ENCODE measurements at places on chromosomes 16 and 17.
A peak's percentile ranks its signal among the peaks of the same experiment; 100 is the strongest.

DNA sequence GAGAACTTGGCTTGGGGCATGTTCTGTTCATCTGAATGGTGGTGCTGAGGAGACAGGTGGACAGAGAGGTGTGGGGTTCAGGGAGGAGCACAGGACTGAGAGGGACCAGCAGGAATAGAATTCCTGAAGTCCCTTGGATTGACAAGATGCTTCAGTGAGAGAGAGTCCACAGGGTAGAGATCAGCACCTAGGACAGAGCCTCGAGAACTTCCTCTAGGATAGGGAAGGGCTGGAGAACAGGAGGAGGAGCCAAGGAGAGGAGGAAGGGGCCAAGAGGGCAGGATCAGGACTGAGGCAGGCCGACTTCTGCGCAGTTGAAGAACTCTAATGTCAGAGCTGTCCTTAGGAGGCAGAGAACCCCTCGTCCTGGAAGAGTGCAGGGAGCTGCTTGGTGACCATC, 138.4 kb downstream of the PRKCB start:
- DNase-seq: no peak

DNA sequence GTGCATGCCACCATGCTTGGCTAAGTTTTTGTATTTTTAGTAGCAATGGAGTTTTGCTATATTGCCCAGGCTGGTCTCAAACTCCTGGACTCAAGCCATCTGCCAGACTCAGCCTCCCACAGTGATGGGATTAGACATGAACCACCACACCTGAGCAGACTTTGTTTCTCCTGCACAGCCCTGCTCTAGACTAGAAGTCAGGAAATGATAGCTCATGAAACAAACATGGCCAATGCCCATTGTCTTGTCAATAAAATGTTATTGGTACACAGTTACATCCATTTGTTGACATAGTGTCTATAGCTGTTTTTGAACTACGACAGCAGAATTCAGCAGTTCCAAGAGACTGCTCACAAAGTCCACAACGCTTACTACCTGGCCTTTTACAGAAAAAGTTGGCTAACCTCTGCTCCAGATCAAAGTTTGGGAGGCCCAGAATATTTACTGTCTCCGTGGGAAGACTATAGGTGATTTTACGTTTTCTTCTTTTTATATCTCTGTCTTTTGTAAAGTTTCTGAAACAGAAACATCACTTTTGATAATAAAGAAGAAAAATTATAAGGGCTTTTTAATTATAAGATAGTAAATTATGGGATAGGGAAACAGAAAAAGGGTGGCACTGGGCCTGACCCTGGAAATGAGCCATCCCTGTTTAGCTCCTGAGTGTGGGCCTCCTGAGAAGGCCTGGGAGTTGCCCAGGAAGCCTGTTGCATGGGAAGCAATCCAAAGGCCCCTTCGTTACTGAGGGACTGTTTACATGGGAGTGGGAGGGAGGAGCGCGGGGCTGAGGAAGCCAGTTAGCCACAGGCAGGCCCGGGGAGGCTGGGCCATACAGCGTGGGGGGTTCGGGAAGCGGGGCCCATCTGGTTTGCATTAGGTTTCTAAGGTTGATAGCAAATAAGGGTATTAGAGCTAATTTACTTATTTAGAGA, 201.5 kb downstream of the IRF8 start:
- no peak for DNase-seq

GRCh38 chr17:1002412-1002753, 5.5 kb downstream of the TIMM22 start:
- DNase-seq: no peak

GRCh38 chr16:3143598-3144320, 8.9 kb downstream of the ZNF213 start:
- no peak for DNase-seq

DNA sequence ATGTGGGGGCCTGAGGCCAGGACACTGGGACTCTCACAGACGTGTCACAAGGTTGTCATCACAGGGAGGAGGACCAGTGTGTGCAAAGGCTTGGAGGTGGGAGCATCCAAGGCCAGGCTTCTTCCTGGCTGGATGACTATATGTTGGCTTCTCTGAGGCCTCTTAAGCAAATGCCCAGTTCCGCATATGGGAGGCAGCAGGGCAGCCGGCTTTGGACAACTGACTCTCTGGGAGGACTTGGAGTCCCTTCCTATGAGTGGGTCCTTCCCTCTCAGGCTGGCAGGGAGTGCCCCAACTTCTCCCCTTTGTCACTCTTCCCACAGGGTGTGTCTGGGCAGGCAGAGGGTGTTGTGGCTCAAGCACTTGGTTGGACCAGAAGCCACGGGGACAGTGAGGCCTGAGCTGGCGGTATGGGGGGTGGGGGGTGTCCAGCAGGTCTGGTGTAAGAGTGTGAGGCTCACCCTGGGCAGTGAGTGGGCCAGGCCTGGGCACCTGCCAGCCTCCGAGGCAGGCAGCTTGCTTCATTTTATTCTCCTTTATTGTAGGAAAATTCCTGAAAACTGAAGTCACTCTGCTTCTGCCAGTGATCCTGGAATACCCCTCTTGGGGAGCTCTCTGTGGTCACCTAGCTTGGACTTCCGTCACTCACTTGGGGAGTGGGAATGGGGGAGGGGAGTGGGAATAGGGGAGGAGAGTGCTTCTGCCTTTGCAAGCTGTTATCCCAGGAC, 14.9 kb downstream of the ADGRG1 start:
- DNase-seq: peak; percentile 81

DNA sequence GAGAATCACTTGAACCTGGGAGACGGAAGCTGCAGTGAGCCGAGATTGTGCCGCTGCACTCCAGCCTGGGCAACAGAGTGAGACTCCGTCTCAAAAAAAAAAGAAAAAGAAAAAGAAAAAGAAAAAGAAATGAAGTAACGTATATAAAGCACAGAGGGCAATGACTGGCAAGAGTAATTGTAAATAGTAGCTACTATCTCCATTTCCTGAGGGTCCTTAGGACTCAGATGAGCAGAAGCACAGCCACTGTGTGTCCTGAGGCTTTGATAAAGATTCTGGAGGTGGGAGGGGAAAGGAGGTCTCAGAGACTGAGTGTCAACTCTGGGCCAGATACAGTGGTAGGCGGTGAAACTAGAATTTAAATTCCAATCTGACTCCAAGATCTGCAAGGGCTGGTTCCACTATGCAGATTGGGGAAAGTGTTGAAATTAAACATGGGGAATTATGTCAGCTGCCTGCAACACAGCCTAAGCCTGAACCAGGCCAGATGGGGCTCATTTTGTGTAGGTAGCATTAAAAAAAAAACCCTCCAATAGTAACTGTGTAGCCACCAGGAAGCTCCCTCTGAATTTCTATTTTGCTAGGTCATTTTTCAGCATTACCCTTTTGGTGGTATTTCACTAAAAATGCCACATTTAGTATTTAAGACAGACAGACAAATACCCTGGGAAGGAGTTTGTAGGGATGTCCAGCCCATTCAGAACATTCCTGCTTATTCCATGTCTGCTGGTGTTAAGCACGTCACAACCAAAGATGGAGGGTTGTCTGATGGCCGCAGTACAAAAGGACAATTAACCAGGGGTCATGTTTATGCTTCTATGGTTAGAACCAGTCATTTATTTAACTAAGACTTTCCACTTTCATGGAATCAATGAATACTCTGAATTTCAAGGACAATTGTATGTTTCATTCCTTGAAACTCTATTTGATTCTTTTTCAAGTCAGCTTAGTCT, 46.1 kb downstream of the TBX4 start:
- DNase-seq: no peak

- no peak for DNase-seq
Measured at GRCh38 chr16:27758544-27758943, 208.6 kb downstream of the KATNIP start.

- DNase-seq: peak; percentile 55
Measured at GRCh38 chr17:78185981-78186691, 716 bp downstream of the TK1 start.

GRCh38 chr17:75693500-75694481, 26.7 kb downstream of the SAP30BP start:
- peak; percentile 84 for DNase-seq

GRCh38 chr17:74605361-74605760, 13.3 kb upstream of the CD300LD start:
- DNase-seq: peak; percentile 80

DNA sequence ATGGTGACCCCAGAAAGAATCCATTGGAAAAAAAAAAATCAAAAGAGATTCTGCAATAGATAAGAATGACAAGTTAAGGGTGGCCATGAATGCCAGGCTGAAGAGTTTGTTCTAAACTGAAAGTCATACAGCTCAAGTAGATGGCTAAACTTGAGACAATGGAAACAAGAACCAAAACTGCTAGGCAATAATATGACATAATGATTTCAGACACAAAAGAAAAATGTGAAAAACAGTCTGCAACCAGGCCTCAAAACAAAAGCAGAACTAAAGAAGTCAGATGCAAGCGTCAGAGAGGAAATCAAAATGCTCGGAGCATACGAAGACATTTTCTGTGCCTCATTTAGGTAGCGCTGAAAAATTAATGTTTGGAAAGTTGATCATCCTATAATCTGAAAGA, 54.4 kb upstream of the YPEL2 start:
- DNase-seq: no peak

DNA sequence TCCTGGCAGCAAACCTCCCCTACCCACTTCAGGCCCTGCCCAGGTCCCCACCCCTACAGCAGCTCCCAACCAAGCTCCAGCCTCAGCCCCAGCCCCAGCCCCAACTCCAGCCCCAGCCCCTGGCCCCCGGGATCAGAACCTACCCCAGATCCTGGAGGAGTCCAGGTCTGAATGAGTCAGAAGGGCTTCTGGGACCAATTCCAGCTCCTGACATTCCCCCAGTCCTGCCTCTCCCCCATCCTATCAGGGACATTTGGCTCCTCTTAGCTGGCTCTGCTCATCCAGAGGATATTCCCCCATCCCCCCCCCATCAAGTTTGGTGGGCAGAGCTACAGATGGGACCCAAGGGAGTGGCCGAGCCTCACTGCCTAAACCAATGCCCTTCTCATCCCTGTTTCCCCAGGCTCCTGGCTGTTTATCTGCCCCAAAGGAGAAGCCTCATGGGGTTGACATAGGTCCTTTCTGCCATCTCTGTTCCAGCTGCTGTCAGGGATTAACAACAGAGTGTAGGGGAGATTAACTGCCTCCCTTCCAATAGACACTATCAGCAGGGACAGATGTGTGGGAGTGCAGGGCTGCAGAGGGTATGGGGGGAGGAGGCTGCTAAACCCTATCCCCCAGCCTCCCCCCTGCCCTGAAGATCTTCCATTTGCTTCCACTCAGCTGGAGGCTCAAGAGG, 16.5 kb downstream of the CNTNAP1 start:
- DNase-seq: peak; percentile 92

DNA sequence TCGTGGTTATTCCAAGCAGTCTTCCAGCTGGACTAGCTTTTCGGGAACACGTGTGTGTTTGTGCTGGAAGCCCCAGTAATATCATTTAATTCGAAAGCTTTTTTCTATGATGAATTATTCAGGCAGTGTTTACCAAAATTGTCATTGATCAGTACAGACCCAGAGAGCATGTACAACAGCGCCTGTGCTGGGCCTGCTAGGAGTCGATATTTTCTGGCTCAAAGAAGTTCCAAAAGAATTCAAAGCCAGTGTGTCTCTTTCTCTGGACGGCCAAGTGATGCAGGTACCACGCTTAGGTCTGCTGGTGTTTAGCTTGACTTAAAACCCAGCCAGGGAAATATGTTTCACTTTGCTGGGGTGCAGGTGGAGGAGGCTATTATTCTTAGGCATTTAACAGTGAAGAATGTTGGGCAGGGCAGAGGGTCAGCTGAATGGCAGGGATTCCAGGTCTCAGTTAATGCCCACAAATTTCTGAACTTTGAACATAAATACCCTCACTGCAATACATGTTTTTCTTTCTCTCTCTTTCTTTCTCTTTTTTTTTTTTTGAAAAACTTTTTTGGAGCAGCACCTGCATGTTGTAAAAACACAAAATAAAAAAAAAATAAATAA, 401.3 kb downstream of the WWOX start:
- no peak for DNase-seq

- no peak for DNase-seq
Measured at GRCh38 chr16:10309271-10309932, 76.5 kb upstream of the ATF7IP2 start.

DNA sequence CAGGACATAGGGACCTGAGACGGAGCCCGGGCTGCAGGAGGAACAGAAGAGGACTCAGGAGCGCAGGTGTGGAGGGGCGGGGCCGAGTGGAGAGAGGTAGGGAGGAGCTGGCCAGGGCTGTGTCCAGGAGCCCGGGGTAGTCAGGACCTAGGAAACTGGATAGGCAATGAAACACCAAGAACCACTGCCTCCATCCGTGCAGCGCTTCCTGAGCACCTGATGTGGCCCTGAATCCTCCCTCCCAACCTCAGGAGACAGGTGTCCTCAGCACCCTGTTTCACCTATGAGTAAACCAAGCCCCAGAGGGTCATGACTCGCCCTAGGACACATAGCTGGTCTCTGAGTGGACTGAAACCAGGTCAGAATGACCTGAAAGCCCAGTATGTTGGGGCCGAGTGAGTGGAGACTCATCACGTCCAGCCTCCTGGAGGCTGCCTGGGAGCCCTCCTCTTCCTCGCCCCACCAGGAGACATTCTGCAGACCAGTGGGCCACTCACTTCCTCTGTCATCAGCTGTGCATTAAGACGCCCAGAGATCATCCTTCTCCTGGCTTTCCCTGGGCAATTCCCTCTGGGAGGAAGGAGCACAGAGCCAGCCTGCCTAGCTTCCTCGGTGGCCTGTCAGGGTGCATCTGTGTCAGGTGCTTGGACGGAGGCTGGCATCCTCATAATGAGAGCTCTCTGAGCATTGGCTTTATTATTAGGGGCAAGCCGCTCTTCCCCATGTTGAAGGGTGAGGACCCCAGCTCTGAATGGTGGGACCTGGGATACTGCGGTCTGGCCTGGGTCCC, 72.8 kb downstream of the SCNN1B start:
- DNase-seq: no peak

DNA sequence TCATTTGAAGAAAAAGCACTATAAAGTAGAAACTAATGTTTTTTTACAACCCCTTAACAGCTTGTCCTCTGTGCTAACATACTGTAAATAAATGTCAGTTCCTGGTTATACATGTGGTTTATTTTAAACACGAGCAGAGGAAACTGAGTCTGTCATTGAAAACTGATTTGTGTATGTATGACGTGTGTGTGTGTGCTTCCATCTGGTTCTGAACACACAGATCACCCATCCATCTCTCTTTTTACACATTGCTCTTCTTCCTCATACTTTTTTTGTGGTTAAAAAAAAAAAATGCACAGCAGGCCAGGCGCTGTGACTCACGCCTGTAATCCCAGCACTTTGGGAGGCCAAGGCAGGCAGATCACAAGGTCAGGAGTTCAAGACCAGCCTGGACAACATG, 49.5 kb downstream of the ZNF423 start:
- DNase-seq: no peak
